ENCODE measurements at places on chromosomes 5 and 9.

- no peak for DNase-seq
Observed at GRCh38 chr5:159050316-159051143, 49.2 kb downstream of the EBF1 start.

GRCh38 chr5:67021031-67021430 lies 175.6 kb downstream of the CD180 start:
- DNase-seq, result no peak

- DNase-seq, result peak; percentile 56
Observed at GRCh38 chr9:122991370-122991830, 42.1 kb upstream of the GPR21 start.

- no peak for DNase-seq
Observed at GRCh38 chr9:22036866-22037626, 27.9 kb upstream of the CDKN2B start.

DNA sequence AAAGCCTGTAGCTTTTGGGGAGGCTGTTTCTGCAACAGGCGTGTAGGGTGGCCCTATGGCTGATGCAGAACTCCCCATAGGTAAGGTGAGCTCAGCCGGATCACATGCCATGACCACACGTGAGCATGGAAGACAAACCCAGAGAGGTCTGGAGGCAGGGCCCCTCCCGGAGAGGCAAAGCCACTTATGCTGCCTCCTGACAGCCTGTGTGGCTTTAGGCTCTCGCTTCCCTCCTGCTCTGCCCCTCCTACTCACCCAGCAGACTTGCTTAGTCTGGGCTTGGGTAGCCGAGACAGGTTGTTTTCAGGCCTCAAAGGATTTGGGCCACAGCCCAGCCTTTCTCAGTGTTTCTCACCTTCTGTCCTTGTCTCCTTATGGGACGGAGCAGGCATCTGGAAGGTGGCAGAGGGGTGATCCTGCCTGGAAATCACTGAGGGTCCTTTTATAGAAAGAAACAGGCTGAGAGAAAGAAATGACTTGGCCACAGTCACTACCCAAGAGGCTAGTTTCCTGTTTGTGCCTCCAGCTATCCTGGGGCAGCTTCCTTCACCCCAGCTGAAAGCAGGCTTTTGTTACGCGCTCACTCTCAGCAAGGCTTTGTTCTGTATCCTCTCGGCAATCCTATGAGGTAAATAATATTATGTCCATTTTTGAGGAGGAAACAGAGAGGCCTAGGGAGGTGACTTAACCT lies 89.9 kb downstream of the DAB2IP start:
- DNase-seq, result peak; percentile 61

DNA sequence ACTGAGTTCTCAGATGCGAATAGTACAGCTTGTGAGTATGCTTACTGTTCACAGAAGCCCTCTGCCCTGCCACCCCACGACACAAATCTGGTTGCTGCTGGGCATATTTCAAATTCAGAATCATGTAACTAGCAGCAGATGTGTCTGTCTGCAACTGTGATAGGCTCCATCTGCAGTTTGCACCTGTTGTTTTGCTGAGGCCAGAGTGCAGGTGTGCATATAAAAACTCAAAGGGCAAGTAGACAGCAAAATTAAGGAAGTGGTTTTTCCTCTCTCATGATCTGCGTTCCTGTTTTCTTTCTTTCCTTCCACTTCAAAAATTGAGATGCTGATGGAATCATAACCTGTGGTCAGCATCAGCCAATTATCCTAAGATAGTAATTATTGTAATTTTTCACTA lies 1000.5 kb downstream of the PTPRD start:
- no peak for DNase-seq

DNA sequence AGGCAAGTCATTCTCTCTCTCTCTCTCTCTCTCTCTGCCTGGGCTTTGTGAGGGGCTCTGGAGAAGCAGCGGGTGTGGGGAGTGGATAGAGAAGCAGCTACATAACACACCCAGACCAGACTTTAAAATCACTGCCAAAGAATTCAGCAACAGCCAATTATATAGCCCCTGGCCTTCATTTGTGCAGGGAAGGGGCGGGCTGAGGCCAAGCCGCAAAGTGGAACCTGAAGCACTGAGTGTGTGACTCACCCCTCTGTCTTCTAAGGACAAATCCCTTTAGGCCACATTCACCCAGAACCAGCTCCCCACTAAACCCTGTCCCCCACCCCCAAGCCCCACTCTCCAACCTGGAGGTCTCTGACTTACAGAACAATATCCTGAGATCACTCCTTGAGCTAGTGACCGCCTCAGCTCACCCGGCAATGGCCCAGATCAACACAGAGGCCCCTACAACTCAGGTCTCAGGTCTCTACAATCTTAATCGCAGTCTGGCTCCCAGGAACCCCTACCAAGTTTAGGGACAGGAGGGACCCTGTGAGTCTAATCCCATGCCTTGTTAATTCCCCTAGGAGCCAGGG lies 6.0 kb downstream of the B4GALT1 start:
- DNase-seq, result no peak

DNA sequence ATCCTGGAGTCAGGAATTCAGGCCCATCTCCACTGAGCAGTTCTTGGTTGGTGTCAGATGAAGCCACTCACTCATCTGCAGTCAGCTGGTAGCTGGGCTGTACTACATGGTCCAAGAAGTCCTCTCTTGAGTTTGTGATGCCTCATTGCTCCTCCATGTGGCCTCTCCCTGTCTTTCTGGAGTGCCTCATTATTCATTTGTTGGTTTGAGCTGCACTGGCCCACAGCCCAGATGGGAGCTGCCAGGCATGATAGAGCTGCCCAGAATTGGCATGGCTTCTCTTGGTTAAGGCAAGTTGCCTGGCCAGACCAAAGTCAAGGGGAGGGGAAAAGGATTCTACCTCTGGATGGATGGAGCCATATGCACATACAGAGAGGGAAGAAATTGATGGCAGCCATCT lies 8.0 kb downstream of the PTCD2 start:
- no peak for DNase-seq
